ENCODE measurements at places on chromosomes 16 and 17.

GRCh38 chr17:81049973-81050551 lies 15.1 kb downstream of the BAIAP2 start:
- DNase-seq, result no peak

DNA sequence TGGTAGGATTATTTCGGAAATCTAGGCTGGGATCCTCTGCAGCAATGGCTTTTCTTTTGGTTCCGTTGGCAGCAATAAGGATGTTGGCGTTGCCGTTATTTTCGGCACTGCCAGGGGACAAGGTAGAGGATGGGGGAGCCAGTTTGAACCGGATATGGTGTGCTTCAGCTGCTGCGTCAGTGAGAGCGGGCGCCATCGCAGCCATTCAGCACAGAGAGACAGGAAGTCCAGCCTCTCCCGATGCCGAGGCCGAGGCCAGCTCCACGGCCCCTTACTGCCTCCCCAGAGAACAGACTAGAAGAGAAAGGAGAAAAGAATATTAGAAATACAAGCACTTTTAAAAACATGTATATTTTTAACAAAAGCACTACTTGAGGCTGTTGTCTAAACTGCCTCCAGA lies 21.3 kb downstream of the KANSL1 start:
- DNase-seq, result no peak

DNA sequence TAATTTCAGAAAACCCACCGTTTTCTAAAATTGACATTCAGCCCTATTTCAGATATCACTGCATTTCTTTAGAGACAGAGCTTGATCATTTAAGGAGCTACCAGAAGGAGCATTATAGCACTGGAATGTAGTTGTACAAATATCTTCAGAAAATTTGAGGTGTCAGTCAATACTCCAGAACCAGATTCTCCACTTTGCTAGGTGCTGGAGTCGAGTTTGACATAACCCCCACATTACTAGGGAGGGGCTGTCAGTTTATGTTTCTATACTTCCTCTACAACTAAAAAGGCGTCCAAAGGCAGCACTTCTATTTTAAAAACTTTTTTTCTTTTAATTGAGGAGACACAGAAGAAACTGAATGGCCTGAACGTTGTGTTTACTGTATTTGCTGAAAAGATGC lies 892 bp upstream of the KIAA0513 start:
- no peak for DNase-seq

DNA sequence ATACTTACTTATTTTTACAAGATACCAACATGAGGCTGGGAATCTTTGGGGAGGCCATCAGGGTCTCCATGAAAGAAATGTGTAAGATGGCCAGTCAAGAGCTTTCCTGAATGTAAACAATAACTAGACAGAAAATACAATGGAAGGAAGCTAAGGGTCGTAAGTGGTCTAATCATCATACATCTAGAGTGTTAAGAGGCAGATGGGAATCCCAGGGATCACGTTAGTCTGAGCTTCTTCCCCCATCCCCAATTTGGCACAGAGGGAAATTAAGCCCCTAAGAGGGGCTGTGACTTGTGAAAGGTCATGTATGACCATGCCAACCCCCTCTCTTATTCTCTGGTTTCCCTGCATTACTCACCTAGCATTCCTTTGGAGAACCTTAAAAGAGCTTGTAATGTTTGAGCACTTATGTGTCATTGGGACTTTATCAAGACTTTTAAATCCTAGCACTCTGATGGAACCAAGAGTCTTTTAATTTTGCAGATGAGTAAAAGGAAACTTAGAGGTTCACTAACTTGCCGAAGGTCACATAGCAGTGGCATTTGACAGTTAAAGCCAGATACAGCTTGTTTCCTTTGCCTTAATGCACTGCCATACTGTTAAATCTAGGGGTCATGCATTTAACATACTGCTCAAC lies 46.1 kb downstream of the DCUN1D3 start:
- DNase-seq, result no peak

DNA sequence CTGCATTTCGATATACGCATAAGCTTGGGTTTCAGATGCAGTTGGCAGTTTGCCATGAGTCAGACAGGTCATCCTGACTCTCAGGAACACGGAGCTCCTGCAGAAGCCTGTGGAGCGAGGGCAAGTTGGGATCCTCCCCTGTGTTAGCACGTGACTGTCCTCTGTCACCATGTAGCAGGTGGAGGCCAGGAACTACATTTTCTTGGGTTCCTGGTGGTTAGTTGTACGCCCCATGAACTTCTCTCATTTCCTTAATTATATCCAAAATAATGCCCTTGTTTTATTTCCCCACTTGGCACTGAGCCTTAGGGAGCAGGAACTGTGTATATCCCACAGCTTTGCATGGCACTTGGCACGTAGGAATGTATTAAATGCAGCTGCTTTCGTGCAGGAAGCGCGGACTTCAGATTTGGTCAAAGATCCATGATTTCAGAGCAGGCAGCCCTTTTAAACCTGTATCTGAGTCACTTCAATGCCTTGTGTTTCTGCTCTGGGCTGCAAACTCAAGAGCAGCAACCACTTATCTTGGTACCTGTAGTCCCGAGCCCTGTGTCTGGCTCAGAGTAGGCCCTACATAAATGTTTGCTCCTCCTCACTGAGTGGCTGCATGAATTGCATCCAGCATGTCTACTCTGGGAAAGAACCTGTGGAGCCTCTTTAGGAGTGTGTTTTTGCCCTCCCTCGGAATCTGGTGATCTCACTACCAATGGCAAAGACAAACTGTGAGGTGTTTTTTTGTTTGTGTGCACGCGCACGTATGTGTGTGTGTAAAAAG lies 428.4 kb downstream of the MAF start:
- no peak for DNase-seq

- no peak for DNase-seq
These were observed 1.7 kb upstream of the USP43 start for GRCh38 chr17:9643611-9644010.

- peak; percentile 62 for DNase-seq
These were observed 83.8 kb upstream of the CCL2 start for GRCh38 chr17:34171245-34171818.

DNA sequence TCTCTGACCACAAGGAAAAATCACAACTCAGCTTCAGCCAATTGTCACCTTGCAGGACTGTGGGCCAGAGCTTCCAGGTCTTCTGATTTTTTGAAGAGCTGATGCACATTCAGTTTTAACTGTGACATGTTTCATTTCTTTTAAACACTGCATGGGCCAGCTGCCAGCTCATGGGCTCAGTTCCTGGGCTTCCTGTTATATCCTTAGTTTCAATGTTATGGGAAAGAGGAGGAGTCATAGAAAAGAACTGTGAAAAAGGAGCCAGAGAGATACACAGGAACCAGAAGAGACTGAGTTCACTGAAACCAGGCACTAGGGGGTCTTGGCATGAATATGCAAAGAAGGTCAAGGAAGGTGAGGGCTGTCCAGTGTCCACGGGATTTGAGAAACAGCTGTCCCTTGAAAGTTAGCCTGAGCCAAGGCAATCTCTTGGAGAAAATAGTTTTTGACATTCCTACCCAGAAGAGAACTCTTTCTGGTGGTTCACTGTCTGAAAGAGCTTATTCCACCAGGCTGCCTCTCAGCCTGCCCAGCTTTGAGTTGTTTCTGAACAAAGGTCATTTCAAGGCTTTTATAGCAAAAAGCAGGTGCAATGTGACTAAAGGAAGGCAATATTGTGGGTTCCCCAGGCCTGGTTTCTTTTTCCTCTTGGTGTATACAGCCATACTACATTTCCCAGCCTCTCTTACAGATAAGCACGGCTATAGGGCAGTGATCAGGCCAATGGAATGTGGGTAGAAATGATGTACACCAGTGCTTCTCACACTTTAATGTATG lies 10.5 kb downstream of the PDILT start:
- no peak for DNase-seq

GRCh38 chr16:54239456-54239855 lies 47.1 kb downstream of the IRX3 start:
- no peak for DNase-seq

- DNase-seq, result no peak
These were observed 5.8 kb downstream of the CDH5 start for GRCh38 chr16:66372078-66372897.

DNA sequence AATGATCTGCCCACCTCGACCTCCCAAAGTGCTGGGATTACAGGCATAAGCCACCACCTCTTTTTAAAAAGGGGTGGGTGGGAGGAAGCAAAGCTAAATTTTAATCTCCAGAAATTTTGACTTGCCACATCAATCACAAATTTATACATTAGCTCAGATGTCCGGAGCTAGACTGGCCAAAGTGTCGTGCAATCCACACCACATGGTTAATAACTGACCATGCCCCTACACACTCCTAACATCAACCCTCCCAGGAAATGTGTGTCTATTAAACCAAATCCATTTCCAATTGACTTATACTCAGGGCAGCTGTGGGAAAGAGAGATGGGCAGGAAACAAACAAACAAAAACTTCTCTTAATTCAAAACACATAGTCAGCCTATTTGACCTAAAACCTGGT lies 29.9 kb downstream of the SMURF2 start:
- DNase-seq, result no peak

- peak; percentile 99 for DNase-seq
These were observed at the start of gene CRK for GRCh38 chr17:1455797-1456599. CRK (minus strand) TSS chr17:1456232; CDS start chr17:1456117, 115 bp downstream.

GRCh38 chr16:9797306-9797705 lies 384.9 kb downstream of the GRIN2A start:
- DNase-seq, result no peak

GRCh38 chr17:80998118-80998747 lies 6.6 kb downstream of the CHMP6 start:
- no peak for DNase-seq

DNA sequence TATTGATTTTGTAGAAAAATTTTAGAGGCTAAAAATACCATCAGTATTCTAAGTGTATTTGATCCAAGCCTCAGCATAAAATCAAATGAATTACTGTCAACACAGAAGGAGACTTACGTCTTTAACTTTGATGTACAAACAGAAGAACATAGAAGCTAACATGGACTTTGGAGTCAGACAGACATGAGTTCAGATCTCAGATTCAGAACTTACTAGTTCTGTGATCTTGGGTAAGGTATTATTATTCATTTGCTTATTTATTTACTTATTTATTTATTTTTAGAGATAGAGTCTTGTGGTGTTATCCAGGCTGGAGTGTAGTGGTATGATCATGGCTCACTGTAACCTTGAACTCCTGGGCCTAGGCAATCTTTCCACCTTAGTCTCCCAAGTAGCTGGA lies 4.0 kb upstream of the SLFN12L start:
- DNase-seq, result no peak

- no peak for DNase-seq
These were observed 1.7 kb downstream of the TMEM170A start for GRCh38 chr16:75462806-75463205.

GRCh38 chr17:48236681-48237134 lies 129.1 kb downstream of the SNX11 start:
- DNase-seq, result no peak

DNA sequence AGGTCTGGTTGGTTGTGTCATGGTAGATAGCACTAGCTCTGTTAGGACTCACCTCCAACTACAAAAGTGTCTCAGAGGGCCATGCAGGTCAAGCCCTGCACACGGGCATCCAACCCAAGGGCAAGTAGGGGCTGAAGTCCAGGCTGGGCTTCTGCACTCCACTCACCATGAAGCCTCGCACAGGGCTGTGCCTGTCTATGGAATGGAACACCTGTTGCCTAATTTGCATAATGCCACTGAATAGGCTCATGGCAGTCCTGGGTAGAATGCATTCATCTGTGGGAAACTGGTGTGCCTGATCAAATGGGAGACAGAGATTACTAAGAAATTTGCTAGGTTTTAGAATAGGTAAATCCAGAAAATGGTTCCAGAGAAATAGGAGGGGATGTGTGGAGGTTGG lies 8.0 kb upstream of the AKAP1 start:
- no peak for DNase-seq

GRCh38 chr16:66164581-66165247 lies 201.8 kb upstream of the CDH5 start:
- DNase-seq, result no peak

- DNase-seq, result no peak
These were observed 72.5 kb downstream of the SRCIN1 start for GRCh38 chr17:38533241-38533640.

- DNase-seq, result no peak
These were observed 29.0 kb downstream of the RBBP6 start for GRCh38 chr16:24568392-24568791.

DNA sequence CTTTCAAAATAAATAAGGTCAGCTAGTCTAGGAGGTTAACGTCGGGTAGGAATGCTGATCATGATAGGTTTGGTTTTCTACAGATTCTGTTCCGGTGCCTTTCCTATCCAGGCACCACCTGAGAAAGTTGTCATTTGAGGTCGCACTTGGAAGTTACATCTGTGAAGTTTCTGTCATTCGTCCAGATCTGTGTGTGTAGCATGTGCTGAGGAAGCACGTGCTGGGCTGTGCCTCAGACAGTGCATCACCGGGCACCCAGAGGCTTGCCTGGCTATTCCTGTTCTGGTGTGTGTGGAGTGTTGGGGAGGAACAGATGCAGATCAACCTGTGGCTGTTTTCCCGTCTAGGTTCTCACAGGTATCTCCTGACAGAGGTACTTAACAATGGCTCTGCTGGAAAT lies 42.6 kb downstream of the DNAJA2 start:
- DNase-seq, result no peak

DNA sequence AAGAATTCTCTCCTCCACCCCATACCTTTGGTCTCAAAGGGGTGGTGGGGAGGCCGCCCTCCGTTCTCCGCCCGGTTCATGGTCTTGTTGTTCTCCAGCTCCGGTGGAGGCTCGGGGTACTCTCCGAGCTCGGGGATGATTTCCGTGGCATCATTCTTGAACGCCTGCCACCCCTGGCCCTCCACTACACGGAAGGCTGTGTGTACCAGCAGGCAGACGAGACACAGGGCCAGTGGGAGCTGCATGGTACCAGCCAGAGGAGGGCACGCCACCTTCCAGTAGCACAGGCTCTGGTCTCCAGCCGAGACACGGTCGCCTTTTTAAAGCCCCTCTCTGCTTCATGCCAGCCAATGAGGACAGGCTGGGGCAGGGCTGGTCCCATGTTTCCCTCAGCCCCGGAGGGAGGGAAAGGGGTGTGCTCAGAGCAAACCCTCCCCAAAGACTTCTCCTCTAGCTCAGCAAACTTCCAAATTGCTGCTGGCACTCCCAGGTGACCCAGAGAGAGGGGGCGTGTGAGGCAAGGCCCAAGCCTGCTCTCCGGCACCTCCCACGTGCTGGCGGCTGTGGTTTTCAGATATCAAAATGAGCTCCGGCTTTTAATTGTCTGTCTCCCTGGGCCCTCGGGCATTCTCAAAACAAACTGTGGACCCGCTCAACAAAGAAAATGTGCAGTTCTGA lies at the start of gene SOST:
SOST (minus strand) TSS at position 295 of the 678 bp plus-strand sequence; CDS start at position 245, 50 bp downstream.
- no peak for DNase-seq

GRCh38 chr16:57588831-57589230 lies 39.6 kb upstream of the ADGRG1 start:
- DNase-seq, result no peak
